ENCODE measurements at places on chromosomes 6 and 20.

GRCh38 chr20:40633123-40633850, 55.7 kb downstream of the MAFB start:
- no peak for DNase-seq
- H3K4me1 ChIP-seq = no peaks in the 10 kb centered on the region
- H3K27me3 ChIP-seq = peaks cover 13% of the 10 kb centered on the region
- H3K27ac ChIP-seq = no peak overlapping the region

DNA sequence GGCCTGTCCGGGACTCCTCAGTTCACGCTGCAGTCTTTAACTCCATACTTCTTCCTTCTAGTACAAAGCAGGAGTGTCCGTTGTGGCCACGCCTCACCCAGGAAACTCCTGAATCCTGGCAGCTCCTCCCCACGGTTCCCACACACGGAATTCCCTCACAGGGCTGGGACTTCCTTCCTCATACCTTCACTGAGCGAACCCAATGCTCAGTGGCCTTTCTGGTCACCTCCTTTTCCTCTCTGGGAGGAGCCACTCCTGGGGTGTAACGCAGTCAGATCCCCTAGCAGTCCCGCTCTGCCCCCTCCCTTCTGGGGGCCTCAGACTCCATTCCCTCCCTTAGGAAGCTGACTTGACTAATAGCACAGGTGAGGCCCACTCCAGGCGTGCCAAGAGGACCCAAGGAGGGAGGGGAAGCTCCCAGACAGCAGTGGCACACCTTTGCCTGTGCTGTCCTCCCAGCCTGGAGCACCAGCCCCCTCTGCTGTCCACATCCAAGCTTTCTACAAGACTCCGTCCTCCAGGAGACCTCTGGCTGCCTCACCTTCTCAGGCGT, at the start of gene SLC52A3:
TSS of gene SLC52A3 (minus strand) at position 75 of the 553 bp plus-strand sequence. CDS start 2,726 bp downstream, outside the sequence.
- H3K4me1 ChIP-seq = peaks cover 10% of the 10 kb centered on the region
- peaks cover 8% of the 10 kb centered on the region for H3K27me3 ChIP-seq
- H3K4me3 ChIP-seq = no peak within 1 kb of the TSS
- H3K36me3 ChIP-seq = no peaks in the 10 kb centered on the region
- peak within 1 kb of the TSS; percentile 72 for H3K27ac ChIP-seq
- DNase-seq = peak; percentile 21

DNA sequence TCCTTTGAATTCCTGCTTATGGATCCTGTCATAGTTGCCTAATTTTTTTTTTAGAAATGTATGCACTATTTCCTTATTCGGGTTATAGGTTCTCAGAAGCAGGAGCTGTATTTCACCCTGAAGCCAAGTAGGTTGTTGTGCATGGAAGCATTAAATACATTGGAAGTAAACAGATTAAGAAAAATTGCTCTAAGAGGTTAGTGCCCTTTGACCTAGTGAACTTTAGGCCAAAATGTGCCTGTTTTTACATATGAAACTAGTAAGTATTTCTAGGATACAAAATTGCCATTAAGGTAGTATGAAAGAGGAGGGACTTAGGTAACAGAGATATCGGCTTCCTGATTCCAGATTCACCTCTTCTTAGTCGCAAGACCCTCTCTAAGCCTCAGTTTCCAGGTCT, 377.9 kb downstream of the SYNE1 start:
- H3K27ac ChIP-seq = no peak overlapping the region
- H3K27me3 ChIP-seq = no peaks in the 10 kb centered on the region
- no peak overlapping the region for H3K4me3 ChIP-seq
- H3K4me1 ChIP-seq = peaks cover 3% of the 10 kb centered on the region
- DNase-seq = no peak

DNA sequence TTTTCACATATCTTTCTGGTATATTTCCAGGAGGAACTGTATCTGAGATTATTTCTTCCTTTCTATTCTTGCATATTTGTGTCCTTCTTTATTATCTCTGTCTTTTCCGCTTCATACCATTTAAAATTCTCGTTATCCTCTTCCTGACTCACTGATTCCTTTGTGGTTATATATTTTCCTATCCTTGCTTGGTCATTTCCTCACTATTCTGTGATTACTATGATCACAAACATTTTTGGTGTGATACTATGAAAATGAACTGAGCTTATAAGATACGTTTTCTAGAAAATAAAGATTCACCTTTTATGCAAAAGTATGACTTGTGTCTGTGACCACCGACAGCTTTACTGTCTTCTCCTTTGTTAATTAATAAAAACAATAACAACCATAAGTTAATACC, 26.5 kb upstream of the MYCT1 start:
- DNase-seq = no peak
- no peak overlapping the region for H3K27ac ChIP-seq
- no peaks in the 10 kb centered on the region for H3K4me1 ChIP-seq
- peaks cover 10% of the 10 kb centered on the region for H3K27me3 ChIP-seq
- no peaks in the 10 kb centered on the region for H3K36me3 ChIP-seq
- no peak overlapping the region for H3K4me3 ChIP-seq

GRCh38 chr6:37149745-37150144, 20.2 kb upstream of the PIM1 start:
- H3K27ac ChIP-seq = no peak overlapping the region
- no peak for DNase-seq
- H3K36me3 ChIP-seq = no peaks in the 10 kb centered on the region
- H3K4me3 ChIP-seq = no peak overlapping the region
- H3K4me1 ChIP-seq = peaks cover 5% of the 10 kb centered on the region

- H3K4me3 ChIP-seq = no peak overlapping the region
- H3K27ac ChIP-seq = no peak overlapping the region
- peak; percentile 52 for DNase-seq
- no peaks in the 10 kb centered on the region for H3K27me3 ChIP-seq
Observed at GRCh38 chr20:23441850-23442313, 2.4 kb downstream of the CSTL1 start.

DNA sequence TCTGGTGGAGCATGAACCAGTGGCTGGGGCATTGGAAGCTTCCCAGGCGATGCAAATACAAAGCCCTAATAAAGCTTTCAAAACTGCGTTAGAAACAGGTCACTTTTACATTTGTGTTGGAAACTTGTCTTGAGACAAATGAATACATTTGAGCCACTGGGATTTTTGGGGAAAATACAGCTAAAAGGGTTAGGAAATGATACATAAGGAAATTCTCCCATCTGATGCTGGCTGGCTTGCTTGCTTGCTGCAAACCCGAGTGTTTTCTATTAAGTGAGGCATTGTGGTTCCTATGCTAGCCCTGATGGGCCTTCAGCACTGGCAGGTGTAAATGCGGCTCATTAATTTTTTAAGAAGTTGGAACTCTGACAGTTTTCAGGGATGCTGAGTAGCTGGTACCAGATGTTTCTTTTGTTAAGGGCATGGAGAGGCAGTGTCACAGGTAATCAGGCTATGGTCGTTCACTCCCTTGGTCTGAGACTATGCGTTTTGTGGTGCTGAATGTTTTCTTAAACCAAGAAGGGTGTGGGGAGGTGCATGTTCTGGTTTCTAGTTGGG, 35.2 kb downstream of the RREB1 start:
- peak overlapping the region; percentile 79 for H3K4me3 ChIP-seq
- no peaks in the 10 kb centered on the region for H3K36me3 ChIP-seq
- H3K27me3 ChIP-seq = no peaks in the 10 kb centered on the region
- no peak for DNase-seq

GRCh38 chr20:4637081-4637797, 84.5 kb upstream of the PRND start:
- H3K27me3 ChIP-seq = no peaks in the 10 kb centered on the region
- no peaks in the 10 kb centered on the region for H3K4me1 ChIP-seq
- H3K36me3 ChIP-seq = no peaks in the 10 kb centered on the region
- H3K27ac ChIP-seq = no peak overlapping the region
- H3K4me3 ChIP-seq = no peak overlapping the region
- no peak for DNase-seq

- H3K27me3 ChIP-seq = no peaks in the 10 kb centered on the region
- H3K4me3 ChIP-seq = no peak overlapping the region
- DNase-seq = peak; percentile 77
- H3K4me1 ChIP-seq = peaks cover 50% of the 10 kb centered on the region
- peak overlapping the region; percentile 89 for H3K27ac ChIP-seq
- H3K36me3 ChIP-seq = peaks cover 48% of the 10 kb centered on the region
Observed at GRCh38 chr20:59207742-59208357, 44.2 kb downstream of the ZNF831 start.

GRCh38 chr6:15313367-15313766, 67.5 kb downstream of the JARID2 start:
- H3K4me1 ChIP-seq = peaks cover 41% of the 10 kb centered on the region
- no peak for DNase-seq
- H3K36me3 ChIP-seq = no peaks in the 10 kb centered on the region
- H3K4me3 ChIP-seq = peak overlapping the region; percentile 58
- H3K27me3 ChIP-seq = no peaks in the 10 kb centered on the region
- H3K27ac ChIP-seq = peak overlapping the region; percentile 23

- no peak overlapping the region for H3K4me3 ChIP-seq
- H3K4me1 ChIP-seq = no peaks in the 10 kb centered on the region
- DNase-seq = no peak
- H3K36me3 ChIP-seq = no peaks in the 10 kb centered on the region
Observed at GRCh38 chr6:44036196-44036595, 91.1 kb downstream of the MRPL14 start.

DNA sequence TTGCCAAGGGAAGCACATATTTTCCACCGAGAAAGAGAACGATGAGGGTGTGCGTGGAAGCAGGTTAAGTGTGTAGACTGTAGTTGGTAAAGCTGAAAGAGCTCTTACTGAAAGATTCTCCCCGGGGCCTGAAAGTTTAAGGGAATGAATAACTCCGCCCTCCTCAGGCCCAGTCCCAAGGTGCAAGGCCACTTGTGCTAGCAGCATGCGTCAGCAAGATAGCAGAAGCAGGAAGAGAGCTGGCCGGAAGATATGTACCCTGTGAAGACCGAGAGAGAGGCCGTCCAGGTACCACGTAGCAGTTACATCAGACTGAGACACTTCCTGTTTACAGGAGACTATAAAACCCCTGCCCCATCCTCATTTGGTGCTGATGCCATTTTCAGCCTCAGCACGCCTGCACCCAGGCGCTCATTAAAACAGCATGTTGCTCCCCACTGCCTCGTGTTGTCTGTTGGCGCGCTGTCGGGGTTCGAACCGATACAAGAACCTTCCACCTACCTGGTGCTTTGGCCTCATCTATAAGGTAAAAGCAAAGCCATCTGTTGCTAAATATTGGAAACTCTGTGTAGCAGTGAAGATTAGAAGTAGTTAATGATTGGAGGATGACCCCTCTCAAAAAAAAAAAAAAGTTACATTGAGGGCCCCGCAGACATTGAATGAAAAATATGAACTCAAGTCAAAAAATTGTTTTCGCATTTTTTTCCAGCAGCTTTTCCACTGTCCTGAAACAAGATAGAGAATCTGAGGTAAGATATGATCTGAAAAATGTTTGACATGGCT, 18.6 kb upstream of the FAM135A start:
- no peak overlapping the region for H3K27ac ChIP-seq
- no peak overlapping the region for H3K4me3 ChIP-seq
- H3K27me3 ChIP-seq = peaks cover 20% of the 10 kb centered on the region
- no peaks in the 10 kb centered on the region for H3K36me3 ChIP-seq
- no peaks in the 10 kb centered on the region for H3K4me1 ChIP-seq
- no peak for DNase-seq

GRCh38 chr6:108847738-108848115, 495 bp upstream of the ARMC2 start:
- peak overlapping the region; percentile 70 for H3K27ac ChIP-seq
- no peak for DNase-seq
- H3K36me3 ChIP-seq = no peaks in the 10 kb centered on the region

- no peak overlapping the region for H3K4me3 ChIP-seq
- DNase-seq = no peak
- no peaks in the 10 kb centered on the region for H3K36me3 ChIP-seq
- no peaks in the 10 kb centered on the region for H3K4me1 ChIP-seq
- no peak overlapping the region for H3K27ac ChIP-seq
- no peaks in the 10 kb centered on the region for H3K27me3 ChIP-seq
Observed at GRCh38 chr6:100671740-100672139, 207.0 kb upstream of the SIM1 start.

DNA sequence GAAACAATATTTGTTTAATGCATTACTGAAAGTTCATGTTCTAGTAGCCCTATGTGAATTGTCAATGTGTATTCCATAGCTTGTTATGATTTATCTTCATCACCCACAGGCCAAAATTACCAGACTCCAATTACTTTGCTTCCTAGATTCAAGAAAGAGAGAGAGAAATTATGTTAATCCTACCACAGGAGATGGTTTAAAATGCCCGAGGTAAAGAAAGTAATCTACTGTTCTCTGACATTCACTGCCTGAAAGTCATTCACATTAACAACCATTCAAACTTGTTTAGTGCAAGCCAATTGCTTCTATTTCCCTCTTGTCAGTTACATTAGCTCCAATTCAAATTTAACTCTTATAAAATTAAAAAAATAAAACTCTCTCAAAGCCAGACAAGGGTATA, 260.4 kb upstream of the THEMIS start:
- no peak overlapping the region for H3K27ac ChIP-seq
- H3K36me3 ChIP-seq = no peaks in the 10 kb centered on the region
- no peak for DNase-seq
- H3K4me3 ChIP-seq = no peak overlapping the region

DNA sequence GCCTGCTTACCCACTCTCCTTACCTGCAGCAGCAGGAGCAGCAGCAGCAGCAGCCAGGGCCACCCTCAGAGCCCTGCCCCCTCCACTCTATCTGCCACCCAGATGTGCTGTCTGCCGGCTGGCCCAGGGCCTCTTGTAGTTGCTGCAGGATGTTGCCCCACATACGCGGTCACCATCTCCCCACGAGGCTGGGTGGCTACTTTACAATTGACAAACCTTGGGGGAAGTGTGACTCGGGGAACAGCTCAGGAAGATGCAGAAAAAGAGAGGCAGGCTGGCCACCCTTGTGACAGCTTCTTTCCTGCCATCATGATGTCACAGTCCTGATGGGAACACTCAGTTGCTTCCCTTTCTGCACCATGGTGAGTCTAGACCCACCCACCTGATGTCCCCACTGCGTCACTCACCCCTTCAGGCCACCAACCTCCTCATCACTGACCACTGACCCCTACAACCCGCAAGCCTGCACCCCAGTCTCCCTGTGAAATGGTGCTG, 14.5 kb downstream of the TREM1 start:
- H3K27ac ChIP-seq = no peak overlapping the region
- H3K27me3 ChIP-seq = no peaks in the 10 kb centered on the region
- peak overlapping the region; percentile 33 for H3K4me3 ChIP-seq
- H3K4me1 ChIP-seq = peaks cover 11% of the 10 kb centered on the region
- H3K36me3 ChIP-seq = no peaks in the 10 kb centered on the region
- DNase-seq = no peak

Data from naive thymus-derived CD8-positive, alpha-beta T cell (primary cell).